ENCODE measurements at places on chromosomes 6 and 20.

- DNase-seq, result no peak
These were observed 140.3 kb downstream of the NFATC2 start for GRCh38 chr20:51402201-51402600.

GRCh38 chr20:40958598-40958997 lies 70.0 kb upstream of the TOP1 start:
- DNase-seq, result no peak

- no peak for DNase-seq
These were observed 54.4 kb downstream of the ARFGEF2 start for GRCh38 chr20:48975955-48976354.

- DNase-seq, result no peak
These were observed 47.2 kb downstream of the BACH2 start for GRCh38 chr6:90249458-90249857.

- peak; percentile 16 for DNase-seq
These were observed 77.1 kb downstream of the LMBRD1 start for GRCh38 chr6:69719602-69720193.

- no peak for DNase-seq
These were observed 6.7 kb downstream of the PPP1R16B start for GRCh38 chr20:38812182-38812581.

GRCh38 chr20:11222243-11222642 lies 548.4 kb upstream of the JAG1 start:
- no peak for DNase-seq

DNA sequence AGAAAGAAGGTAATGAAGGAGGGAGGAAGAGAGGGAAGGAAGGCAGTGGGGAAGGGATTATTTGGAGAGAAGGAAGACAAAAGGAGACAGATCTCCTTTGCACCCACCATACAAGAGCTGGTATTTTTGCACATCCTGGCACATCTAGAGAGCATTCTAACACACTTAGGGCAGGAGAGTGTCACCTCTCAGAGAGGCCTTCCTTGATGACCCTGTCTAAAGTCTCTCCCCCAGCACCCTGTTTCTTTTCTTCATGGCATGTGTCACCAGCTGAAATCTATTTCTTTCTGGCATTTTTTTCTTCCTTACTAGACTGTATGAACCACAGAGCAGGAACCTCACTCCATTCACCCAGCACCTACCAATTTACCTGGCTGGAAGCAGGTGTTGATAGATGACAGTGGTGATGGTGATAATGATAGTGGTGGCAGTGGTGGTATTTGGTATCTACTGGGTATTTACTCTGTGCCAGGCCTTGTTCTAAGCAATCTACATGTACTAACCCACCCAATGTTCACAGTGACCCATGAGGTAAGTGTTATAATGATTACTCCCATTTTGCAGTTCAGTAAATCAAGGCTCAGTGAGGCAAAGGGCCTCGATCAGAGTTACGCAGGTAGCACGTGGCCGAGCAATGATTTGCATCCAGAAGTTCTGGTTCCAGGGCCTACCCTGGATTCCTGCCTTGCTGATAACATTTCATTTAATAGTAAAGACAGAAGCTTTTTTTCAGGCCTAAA lies 131.8 kb downstream of the NFATC2 start:
- no peak for DNase-seq

- no peak for DNase-seq
These were observed 40.0 kb downstream of the TXLNB start for GRCh38 chr6:139251691-139252390.

- DNase-seq, result no peak
These were observed 13.0 kb downstream of the FOXQ1 start for GRCh38 chr6:1324936-1325335.

DNA sequence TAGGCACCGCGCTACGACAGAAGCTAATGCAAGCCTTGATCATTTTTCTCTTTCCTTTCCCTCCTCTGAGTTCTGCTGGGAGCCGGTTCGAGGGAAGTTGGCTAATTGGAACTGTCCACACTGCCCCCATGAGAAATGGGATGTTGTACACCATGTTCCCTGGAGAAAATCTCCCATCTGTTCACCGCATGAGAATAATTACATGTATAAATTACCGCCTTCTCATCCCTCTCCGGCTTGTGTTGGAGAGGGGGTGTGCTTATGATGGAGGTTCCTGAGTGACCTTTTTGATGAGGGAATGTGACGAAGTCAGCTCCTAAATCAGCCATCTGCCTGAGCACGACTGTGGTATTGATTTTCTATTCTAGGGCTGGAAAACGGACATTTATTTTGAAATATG lies 320.2 kb upstream of the SULF2 start:
- no peak for DNase-seq

DNA sequence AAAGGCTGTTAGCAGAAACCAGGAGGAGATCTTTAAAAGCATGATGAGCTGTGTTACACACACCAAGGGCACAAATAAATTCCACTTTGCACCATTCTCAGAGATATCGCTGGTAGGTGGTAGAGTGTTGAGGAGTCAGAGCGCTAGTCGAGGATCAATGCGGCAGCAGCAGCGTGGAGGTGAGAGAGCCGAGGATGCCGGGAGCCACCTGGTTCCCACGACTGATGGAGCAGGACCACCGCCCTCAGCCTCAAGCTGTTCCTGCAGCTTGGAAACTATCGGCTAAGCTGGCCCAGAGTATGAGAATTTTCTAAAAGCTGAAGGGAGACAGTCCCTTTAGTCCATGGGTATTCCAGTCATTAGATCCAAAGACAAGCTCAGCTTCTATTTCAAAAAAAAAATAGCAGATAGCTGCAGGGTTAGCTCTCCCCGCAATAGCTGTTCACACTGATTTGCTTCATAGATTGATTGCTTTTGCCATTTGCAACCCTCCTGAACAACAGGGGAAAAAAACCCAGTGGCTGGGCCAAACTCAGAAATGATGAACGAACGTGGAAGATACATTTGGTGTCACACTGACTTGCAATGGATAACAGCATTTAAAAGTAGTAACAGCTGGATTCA lies 106.2 kb downstream of the LCA5 start:
- DNase-seq, result no peak

DNA sequence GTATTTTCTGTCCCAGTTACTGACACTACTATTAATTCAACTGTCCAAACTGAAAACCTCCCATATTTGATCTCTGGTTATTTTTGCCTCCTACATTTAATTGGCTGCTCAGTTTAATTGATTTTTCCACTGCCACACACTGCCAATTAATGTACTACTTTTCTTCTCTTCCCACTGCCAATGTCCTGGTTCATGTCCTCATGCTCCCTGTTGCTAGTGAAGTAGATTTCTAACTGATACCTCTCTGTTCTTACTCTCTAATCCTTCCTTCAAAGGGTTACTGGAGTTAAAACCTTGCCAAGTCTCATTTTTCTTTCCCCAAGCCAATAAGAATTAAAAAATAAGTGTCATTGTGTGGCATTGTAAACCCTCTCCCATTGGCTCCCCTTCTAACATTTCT lies 440.6 kb upstream of the JAG1 start:
- DNase-seq, result no peak

DNA sequence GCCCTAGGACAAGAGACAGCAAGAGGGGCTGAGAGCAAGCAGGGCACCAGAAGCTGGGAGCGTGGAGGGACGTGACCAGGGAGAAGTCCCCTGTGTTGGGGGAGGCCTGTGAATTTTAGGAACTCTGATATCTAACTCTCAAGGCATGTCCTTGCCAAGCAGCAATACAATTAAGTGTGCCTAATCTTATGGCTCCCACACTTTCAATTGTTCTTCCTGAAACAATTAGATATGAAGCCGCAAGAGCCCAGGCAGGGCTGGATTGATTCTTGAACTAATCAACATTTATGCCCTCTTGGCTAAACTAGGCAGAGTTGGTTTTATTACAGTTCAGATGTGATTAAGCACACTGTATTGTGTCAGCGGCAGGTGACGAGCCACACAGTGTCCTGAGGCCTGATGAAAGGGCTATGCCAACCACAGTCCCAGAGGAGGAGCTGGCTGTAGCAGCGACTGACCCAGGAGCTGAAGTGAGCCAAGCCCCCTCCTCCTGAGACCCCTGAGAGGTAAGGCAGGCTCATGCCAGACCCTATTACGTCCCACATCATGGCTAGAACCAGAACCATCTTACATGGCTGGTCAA lies 4.2 kb upstream of the MAVS start:
- peak; percentile 10 for DNase-seq

DNA sequence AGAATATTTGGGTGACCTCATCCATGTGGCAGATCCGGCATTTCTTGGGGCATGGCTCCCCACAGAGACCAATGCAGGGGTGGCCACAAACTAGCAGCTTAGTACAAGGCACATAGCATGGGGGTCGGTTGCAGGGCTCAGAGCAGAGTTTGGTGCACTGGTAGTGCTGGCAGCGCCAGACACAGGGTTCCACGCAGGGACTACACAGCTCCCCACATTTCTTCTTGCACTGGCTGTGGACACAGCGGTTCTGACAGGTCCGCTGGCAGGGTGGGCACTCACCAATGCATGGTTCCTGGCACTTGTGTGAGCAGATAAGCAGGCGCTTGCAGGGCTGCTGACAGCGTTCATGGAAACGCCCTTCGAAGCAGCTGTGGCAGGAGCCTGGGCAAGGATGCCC lies 29.1 kb downstream of the DDX27 start:
- no peak for DNase-seq

DNA sequence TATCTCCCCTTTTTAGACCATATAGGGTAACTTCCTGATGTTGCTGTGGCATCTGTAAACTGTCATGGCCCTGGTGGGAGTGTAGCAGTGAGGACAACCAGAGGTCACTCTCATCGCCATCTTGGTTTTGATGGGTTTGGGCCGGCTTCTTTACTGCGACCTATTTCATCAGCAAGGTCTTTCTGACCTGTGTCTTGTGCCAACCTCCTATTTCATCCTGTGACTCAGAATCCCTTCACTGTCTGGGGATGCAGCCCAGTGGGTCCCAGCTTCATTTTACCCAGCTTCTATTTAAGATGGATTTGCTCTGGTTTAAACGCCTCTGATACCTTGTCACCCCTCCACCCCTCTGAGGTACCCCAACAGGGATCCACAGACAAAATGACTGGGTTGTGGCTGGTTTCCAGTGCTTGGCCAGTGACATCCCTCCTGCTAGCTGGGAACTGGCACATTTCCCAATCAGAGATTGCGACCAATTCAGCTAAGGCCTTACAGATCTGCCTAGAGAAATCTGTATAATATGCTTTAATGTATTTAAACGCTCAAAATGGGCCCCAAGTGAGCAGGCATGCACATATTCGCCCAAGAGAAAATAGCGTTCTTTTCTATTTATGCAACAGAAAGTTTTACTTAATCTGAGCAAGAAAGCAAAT lies 315.6 kb upstream of the QKI start:
- no peak for DNase-seq

- DNase-seq, result no peak
These were observed 202.5 kb upstream of the MAN1A1 start for GRCh38 chr6:119552021-119552420.

DNA sequence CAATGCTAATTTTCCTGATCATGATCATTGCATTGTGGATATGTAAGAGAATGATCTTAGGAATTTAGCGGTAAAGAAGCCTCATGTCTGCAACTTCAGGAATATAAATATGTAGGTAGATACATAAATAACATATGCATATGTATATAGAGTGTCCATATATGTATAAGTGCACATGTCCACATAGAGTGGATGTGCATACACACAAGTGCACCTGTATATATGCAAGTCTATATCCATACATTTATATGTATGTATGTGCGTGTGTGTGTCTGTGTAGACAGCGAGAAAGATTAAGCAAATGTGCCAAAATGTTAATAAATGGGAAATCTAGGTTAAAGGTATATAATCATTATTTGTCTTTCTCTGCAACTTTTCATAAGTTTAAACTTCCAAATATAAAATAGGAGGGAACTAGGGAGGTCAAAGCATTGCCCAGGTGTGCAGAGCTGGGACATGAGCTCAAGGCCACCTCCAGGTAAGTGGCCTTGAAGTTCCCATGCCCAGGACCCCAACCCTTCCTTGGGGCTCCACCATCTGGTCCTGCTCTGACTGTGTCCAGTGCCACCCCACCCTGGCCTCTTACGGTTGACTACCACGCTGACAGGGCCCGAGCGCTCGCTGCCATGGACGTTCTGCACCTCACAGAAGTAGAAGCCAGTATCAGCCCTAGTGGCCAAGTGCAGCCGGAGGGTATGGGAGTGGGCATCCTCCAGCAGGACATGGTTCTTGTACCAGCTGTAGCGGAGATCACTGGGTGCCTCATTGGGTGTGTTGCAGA lies 9.6 kb downstream of the SIGLEC1 start:
- no peak for DNase-seq

DNA sequence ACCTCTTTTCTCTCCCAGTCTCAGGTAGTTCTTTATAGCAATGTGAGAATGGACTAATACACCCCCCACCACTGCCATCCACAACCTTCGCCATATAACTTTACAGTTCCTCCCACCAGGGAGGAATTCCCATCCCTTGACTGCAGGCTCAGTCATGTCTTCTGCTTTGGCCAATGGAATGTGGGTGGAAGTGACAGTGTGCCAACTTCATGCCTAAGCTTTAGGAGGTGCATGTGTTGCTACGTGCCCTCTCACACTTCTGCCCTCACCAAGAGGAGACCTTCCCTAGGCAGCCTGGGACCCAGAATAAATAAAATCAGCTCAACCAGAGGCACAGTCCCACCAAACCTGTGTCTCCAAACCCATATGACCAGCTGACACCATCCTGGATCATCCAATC lies 33.0 kb upstream of the LRRN4 start:
- DNase-seq, result no peak

GRCh38 chr6:142671791-142672190 lies 273.2 kb downstream of the HIVEP2 start:
- no peak for DNase-seq

GRCh38 chr20:3312940-3313682 lies 74.1 kb upstream of the SLC4A11 start:
- no peak for DNase-seq

GRCh38 chr6:125899726-125900182 lies 56.8 kb upstream of the HINT3 start:
- no peak for DNase-seq

DNA sequence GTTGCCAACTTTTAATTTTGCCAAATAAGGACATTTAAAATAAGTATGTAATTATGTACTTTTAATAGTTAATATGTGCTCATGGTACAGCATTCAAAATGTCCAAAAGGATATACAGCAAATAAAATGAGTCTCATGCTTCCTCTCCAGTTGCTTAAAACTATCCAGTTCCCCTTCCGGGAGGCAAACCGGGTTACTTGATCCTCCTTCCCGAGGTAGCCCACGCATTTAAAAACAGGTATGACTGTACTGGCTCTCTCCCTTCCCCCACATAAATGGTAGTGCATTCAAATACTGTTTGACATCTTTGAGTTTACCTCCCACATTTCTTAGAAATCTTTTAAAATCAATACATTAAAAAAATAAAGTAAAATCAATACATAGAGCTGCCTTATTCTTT lies 66.4 kb downstream of the PHF20 start:
- no peak for DNase-seq

DNA sequence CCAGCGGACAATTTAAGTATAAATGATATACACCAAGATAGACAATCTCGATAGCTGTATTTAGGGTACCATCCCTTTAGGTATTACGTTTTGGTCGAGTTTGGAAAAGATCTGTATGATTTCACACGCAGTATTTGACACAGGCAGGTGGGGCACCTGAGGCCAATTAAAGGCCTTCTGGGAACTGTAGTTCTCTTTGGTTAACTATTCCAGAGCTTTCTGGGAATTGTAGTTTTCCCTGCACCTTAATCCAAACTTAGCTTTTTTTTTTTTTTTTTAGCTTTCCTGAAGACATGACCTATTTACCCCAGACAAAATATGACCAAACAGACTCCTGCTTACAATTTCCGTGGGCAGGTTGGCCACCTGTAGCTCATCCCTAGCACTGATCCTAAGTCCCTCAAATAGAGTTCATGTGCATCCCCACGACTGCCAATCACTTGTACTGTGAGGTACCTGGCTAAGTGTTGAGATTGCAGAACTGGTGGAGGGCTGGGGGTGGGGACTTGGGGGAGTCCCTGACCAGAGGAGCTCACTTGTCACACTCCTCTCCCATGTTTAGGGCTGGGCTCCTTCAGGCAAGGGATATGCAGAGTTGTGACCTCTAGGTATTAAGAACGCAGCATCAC lies 999 bp upstream of the EHMT2 start:
- no peak for DNase-seq
